ENCODE measurements at places on chromosomes 6 and 20.

DNA sequence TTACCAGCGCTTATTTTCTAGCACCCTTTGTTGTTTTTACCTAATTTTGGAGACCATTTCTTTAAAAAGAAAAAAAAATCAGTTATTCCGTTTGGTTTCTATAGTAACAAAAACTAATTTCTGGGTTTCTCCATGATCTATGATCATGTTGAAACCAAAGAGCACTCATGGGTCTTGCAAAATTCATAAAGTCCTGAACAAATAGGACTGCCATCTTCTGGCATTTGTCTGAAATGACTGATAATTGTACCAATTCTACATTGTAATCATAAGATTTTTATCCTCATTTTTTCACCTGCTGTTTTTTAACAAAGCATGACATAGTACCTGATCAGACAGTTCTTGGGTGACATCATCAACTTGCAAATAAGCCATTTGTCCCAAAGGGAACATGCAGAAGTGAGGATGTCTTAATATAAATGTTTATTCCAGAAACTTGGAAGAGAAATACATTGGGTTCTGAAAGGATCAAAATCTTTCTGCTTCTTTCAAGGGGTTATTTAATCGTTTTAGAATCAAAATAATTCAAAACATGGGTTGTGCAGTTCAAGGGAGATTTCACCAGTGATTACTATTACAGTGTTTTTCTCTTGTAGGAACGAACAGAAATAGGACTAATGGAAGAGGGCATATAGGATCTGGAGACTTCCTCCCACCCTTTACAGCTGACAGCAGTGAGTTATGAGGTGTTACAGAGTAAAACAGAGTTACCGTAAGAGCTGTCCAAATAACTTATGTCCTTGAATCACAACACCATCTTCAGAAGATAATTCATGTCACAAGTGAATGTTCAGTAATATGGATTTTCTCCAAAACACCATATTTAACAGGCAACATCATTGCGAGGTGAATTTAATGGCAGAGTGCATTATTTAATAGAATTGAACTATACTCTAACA is 87.1 kb upstream of the GJE1 start:
- no peak for DNase-seq

- no peak for DNase-seq
These were observed 333.6 kb downstream of the BTBD9 start for GRCh38 chr6:38305995-38306681.

- DNase-seq, result no peak
These were observed 1.8 kb downstream of the SIM1 start for GRCh38 chr6:100462706-100463629.

GRCh38 chr6:17281100-17281496 is at the start of gene RBM24:
RBM24 (plus strand) TSS chr6:17281361; CDS start chr6:17281582, 221 bp downstream.
- DNase-seq, result no peak

DNA sequence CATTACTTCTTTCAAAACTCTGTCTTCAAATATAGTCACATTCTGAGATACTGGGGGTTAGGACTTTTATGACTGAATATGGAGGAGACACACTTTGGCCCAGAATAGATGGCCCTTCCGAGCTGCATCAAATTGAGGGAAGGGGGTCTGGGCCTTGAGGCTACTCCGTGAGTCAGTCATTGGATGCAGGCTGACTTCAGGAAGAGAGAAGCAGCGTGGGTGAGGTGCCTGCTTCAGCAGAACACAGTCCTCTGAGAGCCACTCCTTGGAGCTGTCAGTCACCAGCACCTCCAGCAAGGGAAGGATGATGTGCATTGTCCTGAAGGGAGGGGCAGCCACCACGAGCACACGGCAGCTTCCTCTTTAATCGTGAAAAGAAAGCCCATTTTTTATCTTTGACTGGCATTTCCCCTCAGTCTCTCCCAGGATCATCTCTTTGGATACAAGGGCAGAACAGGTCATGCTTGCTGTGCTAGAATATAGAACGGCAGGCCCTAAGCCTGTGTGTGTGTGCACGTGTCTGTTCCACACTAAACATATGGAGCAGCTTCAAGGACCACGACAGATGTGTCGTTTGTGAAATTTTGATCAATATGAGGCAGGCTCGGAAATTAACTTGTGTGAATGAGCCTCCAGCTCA is 721.6 kb downstream of the KIF16B start:
- DNase-seq, result no peak

- no peak for DNase-seq
These were observed 98.9 kb downstream of the IRF4 start for GRCh38 chr6:490251-491037.

DNA sequence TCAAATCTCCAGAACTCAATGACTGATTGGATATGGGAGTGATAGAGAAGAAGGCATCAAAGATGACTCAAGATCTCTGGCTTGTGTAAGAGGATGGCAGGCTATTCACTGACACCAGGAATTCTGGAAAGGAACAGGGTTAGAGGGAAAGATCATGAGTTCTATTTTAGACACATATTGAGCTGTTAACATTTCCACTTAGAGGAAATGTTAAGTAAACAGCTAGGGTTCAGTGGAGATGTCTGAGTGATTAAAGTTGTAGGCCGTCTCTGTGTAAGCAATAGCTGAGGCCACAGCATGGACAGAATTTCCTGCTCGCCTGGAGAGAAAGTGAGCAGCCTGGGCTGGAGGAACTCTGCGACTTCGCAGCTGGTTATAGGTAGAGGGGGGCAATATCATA is 21.0 kb downstream of the ZC3H12D start:
- no peak for DNase-seq

GRCh38 chr20:41138475-41139226 is 1.3 kb downstream of the PLCG1 start:
- DNase-seq, result no peak

- no peak for DNase-seq
These were observed 338.0 kb upstream of the PTCHD4 start for GRCh38 chr6:48449002-48449401.

DNA sequence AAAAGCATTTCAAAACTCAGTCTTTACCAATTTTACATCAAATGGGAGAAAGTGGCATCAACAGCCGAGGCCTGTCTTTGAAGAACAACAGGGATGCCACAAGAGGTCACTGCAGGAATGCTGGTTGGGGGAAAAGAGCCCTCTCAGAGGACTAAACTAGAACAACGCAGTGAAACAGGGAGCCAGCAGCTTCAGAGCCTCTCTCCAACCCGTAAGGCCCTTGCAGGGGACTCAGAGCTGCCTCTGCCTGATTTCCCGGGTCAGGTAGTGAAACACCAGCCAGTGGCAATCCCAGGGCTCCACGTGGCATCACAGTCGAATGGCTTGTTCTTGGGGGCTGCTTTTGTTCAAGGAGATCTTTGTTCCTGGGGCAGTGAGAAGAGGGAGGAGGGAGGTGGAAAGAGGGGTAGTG is 55.0 kb upstream of the KCNK16 start:
- no peak for DNase-seq

DNA sequence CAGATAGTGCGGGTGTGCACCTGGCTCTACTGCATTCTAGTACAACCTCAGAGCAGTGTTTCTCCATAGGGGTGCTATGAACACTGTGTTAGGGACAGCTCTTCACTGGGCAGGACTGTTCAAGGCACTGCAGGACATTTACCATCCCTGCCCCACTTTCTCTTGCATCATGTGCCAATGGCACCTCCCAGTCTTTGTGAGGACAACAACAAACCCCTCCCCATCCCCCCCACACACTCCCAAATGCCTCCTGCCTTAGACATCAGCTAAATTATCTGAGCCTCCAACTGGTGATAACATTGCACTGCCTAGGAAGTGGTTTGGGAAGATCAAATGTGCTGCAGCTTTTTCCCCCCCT is 98.9 kb downstream of the FYN start:
- DNase-seq, result no peak

DNA sequence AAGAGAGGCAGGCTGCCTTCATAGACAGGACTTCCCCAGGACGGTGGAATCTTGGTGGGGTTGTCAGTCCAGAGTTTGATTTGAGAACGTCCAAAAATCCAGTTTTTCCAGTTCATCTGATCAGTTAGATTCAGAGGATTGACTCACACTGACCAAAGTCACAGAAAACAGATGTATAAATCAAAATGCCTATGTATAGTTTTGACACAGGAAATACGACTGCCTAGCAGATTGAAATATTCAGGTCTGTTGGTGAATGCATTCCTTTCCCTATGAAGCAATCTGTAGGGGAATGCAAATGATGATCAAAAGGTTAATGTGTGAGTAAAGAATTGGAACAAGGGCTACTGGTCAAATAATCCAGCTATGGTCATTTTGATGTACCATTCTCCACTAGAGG is 29.7 kb upstream of the GFOD1 start:
- no peak for DNase-seq

GRCh38 chr6:44052419-44053023 is 74.7 kb downstream of the MRPL14 start:
- no peak for DNase-seq

DNA sequence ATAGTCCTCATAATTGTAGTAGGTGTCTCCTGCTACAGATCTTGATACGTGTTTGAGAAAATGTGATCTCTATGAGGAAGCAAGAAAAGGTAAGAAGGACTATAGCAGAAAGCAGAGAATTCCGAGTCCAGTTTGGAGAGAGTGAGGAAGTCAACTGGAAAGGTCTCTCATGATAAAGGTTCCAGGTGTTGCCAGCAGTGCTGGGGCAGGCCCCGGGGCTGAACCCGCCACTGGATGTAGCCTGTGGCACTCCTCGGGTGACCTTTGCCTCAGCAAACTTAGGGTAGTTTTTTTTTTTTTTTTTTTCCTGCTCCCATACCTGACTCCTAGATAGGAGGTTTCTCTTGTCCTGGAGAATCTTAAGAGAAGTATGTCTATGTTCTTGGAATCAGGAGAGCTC is 62.8 kb downstream of the FAM120B start:
- no peak for DNase-seq

- peak; percentile 48 for DNase-seq
These were observed 746 bp downstream of the NUP153 start for GRCh38 chr6:17705778-17706579.
